ENCODE measurements at places on chromosomes 1 and 21.

DNA sequence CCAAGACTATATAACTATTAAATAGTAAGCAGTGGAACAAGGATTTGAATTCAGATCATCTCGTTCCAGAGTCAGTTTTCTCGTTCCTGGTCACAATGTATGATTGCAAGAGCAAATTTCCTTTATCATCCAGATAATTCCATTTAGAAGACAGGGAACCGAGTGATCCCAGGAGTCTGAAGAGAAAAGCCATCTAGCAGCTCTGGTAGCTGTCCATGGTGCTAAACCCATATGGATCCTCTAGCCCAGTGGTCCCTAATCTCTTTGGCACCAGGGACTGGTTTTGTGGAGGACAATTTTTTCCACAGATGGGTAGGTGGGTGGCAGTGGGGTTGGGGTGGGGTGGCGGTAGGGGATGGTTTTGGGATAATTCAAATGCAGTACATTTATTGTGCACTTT is 229.4 kb downstream of the PTPRU start:
- DNase-seq, result no peak

DNA sequence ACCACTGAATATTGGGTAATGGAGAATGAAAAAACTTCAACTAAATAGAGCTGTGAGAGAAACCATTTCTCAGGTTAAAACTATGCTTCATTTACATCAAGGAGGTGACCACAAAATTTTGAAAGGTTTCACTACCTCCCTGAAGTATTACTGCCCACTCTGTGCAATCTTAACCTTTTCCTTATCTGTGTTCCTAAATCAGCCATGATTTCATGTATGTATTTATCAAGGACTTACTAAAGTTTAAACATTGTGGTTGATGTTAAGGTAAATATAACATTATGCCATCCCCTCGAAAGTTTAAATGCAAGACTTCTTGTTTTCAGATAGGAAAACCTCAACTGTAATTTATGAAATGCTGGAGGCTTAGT is 84.4 kb downstream of the CLEC20A start:
- DNase-seq, result peak; percentile 35

DNA sequence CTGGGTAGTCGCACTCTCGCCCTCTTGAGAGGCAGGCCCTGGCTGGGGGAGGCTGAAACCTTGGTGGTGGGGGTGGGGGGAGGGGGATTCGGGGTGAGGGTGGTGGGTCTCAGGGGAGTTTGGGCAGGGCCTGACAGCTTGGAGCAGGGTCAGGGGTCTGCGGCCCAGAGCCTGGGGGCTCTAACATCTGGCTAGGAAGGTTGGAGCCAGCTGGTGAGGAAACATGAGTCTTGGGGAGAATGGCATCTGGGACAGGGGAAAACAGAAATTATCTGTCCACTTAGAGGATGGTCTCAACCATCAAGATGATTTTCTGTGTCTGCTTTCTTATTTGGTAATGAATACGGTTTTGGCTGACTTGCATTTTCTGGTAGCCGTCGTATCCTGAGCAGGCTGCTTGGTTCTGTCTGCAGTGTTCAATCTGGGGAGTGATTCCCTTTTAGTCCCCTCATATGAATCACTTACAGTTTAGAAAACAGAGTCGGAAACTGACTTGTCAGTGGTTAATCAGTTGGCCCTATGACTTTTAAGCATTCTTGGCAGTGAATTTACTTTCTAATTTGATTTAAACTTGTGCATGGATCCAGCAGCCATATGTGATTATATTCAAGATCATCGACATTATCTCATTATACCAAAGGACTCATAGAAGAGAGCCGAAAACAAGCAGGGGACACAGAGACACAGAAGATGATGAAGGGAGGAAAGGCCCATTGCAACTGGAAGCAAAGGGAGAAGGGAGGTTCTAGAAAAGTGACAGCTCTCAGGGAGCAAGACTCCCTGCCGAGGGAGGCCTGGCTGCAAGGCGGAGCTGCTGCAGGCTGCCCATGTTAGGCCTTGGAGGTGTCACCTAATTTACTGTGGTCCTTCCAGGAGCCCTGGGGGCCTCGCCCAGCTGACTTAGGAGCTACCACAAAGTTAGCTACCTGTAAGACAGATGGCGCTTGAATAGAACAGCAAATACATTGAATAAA is 237.6 kb downstream of the SDCCAG8 start:
- no peak for DNase-seq

GRCh38 chr1:158071138-158071537 is 77.7 kb downstream of the KIRREL1 start:
- no peak for DNase-seq

DNA sequence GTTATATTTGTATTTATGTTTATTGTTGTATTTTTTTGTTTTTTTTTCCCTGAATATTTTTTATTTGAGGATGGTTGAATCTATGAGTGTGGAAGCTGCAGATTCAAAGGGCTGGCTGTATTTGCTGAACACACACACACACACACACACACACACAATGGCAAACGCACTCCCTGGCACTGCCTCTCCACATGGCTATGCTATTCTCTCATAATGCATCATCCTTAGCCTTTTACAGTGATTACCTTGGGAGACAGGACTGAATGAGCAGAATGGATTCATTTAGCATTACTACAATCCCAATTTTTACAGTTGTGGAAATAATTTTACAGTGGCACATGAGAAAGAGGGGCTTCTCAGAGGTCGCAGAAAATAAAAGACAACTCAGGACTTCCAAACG is 390.1 kb downstream of the PCP4 start:
- no peak for DNase-seq

GRCh38 chr1:67898033-67898726 is 64.9 kb upstream of the GNG12 start:
- no peak for DNase-seq

DNA sequence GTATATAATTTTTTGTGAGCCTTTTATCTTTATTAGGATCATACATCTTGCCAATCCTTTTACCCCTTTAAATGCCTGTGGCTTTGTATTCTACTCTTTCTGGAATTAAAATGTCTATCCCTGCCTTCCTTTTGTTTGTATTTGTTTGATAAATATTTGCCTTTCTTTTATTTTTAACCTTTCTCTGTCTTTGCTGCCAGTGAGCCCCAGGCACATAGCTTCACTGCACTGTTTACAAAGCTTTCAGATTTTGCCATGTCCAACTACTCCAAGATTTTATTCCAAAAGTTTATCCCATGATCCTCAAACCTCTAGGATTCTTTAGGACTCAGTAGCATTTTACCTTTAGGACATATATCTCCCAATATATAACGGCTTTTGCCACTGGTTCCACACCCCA is 281.2 kb downstream of the PAPPA2 start:
- DNase-seq, result no peak

- DNase-seq, result no peak
These were observed 5.2 kb downstream of the CAPN9 start for GRCh38 chr1:230752407-230752806.

DNA sequence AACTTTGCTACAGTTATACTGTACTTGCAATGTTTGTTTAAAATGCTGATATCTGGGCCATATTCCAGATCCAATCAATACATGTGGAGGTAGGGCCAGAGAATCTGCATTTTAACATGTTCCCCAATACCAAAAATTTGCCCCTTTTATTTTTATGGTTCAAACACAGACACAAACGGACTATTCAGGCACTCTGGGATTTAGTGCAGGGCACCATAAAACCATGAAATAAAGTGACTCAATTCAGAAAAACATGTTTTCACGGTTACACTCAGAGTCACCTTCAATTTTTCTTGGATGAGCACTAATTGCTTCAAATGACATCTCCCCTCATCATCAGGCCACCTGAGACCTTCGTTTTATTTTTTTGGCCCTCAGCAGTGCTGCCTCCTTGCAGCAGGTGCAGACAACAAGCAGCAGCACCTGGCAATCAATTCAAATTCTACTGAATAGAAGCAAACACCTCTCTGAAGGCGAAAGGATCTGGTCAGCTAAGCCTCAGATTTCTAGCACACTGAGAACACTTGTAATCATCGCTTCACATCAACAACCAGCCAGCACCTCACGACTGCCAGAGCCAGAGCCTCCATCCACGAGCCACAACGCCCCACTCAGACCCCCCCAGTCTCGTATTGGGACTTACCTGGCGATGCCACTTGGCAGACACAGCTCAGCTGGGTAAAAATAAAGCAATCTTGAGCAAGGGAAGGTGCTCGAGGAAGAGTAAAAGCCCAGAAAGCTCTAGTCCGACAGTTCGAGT is 1.1 kb downstream of the ERO1B start:
- no peak for DNase-seq

DNA sequence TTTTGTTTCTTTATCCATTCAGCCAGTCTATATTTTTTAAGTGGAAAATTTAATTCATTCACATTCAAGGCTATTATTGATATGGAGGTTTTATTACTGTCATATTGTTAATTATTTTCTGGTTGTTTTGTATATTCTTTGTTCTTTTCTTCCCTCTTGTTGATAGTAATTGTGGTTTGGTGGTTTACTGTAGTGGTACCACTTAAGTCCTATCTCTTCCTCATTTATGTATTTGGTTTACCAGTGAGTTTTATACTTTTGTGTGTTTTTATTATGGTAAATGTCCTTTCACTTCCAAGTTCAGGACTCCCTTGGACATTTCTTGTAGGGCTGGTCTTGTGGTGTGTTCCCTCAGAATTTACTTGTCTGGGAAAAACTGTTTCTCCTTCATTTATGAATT is 28.1 kb upstream of the PM20D1 start:
- DNase-seq, result no peak

DNA sequence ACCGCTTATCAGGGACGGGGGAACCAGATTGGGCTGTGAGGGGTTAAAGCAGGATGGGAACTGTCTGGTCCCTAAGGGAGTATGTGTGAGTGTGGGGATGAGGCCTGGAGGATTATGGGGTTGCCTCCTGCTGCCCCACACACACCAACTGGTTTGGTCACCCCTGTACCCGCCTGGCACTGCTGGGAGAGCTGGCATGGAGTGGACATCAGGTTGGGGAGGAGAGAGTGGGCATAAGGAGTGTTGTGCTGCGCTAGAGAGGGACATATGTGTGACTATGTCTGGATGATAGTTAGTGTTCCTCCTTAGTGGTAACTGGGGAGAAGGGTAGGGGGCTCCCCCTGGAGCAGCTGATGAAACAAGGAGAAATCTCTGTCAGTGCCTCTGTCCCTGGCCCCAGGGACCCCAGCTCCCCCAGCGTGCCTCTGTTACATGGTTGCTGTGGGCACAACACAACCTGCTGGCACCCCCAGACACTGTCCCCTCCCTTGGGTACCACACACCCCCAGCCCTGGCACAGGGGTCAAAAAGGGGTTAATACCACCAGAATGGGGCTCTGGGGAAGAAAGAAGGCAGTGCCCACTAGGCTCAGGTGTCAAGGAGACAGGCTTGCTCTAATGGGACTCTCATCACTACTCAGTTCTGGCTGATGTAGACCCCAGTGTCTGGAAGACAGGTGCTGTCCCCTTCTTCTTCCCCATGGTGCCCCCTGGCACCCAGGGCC is 1.9 kb downstream of the ZBTB7B start:
- DNase-seq, result no peak

DNA sequence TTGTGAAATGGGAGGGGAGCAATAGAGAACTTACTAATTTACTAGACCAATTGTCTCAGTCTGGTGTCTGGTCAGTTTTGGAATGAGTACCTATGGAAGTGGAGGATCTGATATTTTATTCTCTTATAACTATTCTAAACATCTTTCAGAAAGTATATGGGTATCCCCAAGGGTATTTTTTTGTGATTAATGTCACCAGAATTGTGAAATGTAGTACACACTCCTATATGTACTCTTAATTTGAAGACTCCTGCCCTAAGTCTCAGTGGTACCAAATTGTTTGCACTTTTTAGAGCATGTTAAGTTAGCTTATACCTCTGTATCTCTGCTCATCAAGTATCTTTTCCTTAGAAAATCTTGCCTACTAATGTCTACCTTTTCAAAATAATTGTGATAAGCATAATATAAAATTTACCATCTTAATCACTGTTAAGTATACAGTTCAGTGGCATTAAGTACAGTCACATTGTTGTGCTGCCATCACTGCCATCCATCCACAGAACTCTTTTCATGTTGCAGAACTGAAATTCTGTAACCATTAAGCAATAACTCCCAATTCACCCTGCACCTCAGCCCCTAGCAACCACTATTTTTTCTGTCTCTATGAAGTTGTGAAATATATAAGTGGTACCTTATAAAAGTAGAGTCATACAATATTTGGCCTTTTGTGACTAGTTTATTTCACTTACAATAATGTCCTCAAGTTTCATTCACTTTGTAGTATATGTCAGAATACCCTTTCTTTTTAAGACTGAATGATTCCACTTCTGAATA is 40.5 kb downstream of the SLC30A7 start:
- DNase-seq, result no peak

DNA sequence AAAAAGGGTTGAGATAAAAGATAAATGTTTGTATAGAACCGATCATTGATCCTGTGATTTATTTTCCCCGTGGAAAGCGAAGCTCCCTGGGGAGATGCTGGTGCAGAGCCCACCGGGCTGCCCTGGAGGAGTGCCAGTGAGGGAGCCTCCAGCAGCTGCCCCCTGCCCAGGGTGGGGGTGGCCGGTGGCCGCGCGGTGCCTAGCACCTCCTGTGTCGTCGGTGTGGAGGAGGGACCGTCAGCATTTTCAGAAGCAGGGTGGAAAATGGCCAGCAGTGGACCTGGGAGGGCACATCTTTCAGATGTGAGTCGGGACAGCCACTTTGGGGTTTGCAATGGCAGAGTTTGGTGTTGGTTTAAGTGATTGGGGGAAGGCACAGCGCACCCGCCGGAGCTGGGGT is 164.0 kb downstream of the PRDM16 start:
- no peak for DNase-seq

- DNase-seq, result no peak
These were observed 1.1 kb downstream of the TFAP2E start for GRCh38 chr1:35574125-35574654.

- no peak for DNase-seq
These were observed 257.1 kb upstream of the CSF3R start for GRCh38 chr1:36739703-36740289.

- DNase-seq, result no peak
These were observed 4.0 kb upstream of the ABCG1 start for GRCh38 chr21:42214921-42215320.

DNA sequence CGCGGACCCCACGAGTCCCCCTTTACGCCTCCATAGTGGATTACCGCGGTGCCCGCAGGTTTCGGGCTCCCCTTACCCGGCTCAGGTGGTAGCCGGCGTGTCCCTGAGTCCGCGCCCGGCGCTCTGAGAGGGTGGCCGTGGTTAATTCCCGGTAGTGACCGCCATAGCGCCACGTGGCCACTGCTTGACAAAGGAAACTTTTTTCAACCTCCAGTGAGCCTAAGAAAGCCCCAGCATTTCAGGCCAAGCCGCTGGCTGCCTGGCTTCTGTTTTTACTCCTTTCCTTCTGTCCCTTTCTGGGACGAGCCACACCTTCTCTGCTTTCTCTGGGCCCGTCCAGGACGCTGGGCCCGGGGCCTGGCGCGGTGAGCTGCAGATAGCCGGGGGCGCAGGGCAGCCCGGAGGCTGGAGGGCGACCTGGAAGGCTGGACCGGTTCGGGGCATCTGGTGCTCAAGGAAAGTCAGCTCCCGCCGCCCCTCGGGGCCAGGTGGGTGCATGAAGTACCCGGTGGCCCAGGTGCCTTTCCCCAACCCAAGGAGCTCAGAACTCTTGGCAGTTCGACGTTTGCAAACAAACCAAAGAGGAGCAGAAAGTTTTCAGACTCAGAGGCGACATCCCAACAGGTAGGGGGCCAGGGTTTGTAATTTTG is 540 bp upstream of the C1orf198 start:
- DNase-seq, result peak; percentile 52

GRCh38 chr21:32382108-32382644 is 10.6 kb downstream of the URB1 start:
- no peak for DNase-seq
